Naive thymus-derived CD8-positive, alpha-beta T cell (primary cell): ENCODE measurements at places on chromosomes 5 and 9.
A peak's percentile ranks its signal among the peaks of the same experiment; 100 is the strongest.

DNA sequence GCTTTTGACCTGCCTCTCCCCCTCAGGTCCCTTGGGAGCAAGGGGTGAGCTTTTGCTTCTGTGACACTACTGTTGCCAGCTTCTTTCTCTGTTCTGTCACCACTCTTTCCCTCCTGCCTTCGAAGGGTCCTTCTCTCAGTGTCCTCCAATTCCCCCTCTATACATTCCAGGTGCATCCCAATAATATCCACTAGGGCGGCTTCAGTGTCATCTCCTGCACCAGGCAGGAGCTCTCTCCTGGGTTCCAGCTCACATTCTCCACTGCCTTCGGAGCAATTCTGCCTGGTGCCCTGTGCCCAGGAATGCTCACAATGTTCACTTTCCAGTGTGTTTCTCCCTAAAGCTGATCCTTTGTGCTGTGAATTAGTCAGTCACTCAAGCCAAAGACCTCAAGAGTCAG lies 83.9 kb upstream of the CXCL14 start:
- no peak overlapping the region for H3K4me3 ChIP-seq
- H3K27me3 ChIP-seq: peaks cover 36% of the 10 kb centered on the region
- no peaks in the 10 kb centered on the region for H3K4me1 ChIP-seq
- H3K27ac ChIP-seq: no peak overlapping the region

- H3K36me3 ChIP-seq: peaks cover 16% of the 10 kb centered on the region
- H3K4me1 ChIP-seq: peaks cover 72% of the 10 kb centered on the region
- no peak for DNase-seq
- no peaks in the 10 kb centered on the region for H3K27me3 ChIP-seq
- peak overlapping the region; percentile 60 for H3K4me3 ChIP-seq
- H3K27ac ChIP-seq: no peak overlapping the region
Measured at GRCh38 chr5:40689438-40689837, 9.7 kb downstream of the PTGER4 start.

GRCh38 chr9:105957830-105958229 lies 263.5 kb downstream of the TMEM38B start:
- H3K36me3 ChIP-seq: no peaks in the 10 kb centered on the region
- no peak overlapping the region for H3K4me3 ChIP-seq
- H3K27me3 ChIP-seq: no peaks in the 10 kb centered on the region
- H3K4me1 ChIP-seq: no peaks in the 10 kb centered on the region
- no peak overlapping the region for H3K27ac ChIP-seq
- no peak for DNase-seq

DNA sequence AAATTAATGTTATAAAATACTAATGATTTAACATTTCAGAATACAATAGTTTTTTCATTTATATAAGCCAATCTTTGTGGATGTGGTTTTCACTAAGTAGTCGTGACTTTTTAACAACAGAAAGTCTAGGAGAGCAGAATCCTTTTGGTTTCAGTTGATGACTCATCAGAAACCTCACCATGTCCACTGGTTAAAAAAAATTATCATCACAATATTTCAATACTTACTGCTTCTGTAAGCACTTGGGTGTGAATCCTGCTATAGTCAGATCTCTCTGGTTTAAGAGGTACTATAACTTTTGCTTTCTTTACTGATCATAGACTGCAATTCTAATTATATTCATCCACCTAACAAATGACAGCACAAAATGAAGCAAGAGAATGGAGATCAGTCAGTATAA lies 77.2 kb downstream of the MRPS30 start:
- H3K27me3 ChIP-seq: no peaks in the 10 kb centered on the region
- no peaks in the 10 kb centered on the region for H3K4me1 ChIP-seq
- H3K27ac ChIP-seq: no peak overlapping the region
- DNase-seq: no peak

- no peak overlapping the region for H3K4me3 ChIP-seq
- H3K27ac ChIP-seq: no peak overlapping the region
- peaks cover 39% of the 10 kb centered on the region for H3K4me1 ChIP-seq
- peaks cover 10% of the 10 kb centered on the region for H3K36me3 ChIP-seq
- H3K27me3 ChIP-seq: no peaks in the 10 kb centered on the region
- DNase-seq: no peak
Measured at GRCh38 chr9:6938873-6939272, 181.1 kb downstream of the KDM4C start.

GRCh38 chr9:91346644-91347043 lies 15.1 kb downstream of the AUH start:
- H3K27me3 ChIP-seq: no peaks in the 10 kb centered on the region
- no peak overlapping the region for H3K4me3 ChIP-seq
- no peak overlapping the region for H3K27ac ChIP-seq
- H3K36me3 ChIP-seq: peaks cover 67% of the 10 kb centered on the region
- H3K4me1 ChIP-seq: peaks cover 15% of the 10 kb centered on the region

DNA sequence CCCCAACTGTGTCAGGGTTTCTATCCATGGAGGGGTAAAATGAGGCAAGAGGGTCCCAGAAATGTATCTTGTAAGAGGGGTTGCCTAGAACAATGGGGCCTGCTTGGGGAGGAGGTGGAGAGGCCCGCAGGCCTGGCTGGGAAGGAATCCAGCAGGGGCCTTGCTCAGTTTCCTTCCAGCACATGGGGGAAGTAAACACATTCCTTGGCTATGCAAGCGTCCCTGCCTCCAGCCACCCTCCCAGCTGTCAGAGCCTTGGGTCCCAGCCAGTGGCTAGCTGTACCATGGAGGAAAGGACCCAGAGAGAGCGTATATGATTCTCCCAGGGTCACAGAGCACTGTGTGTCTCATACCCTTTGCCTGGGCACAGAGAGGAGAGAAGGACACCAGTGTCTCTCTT lies 71.1 kb upstream of the IL17B start:
- H3K4me1 ChIP-seq: no peaks in the 10 kb centered on the region
- H3K27me3 ChIP-seq: no peaks in the 10 kb centered on the region
- no peak overlapping the region for H3K27ac ChIP-seq

GRCh38 chr5:7245121-7245651 lies 150.8 kb upstream of the ADCY2 start:
- no peak overlapping the region for H3K27ac ChIP-seq
- no peak for DNase-seq
- H3K27me3 ChIP-seq: no peaks in the 10 kb centered on the region
- H3K36me3 ChIP-seq: no peaks in the 10 kb centered on the region
- no peaks in the 10 kb centered on the region for H3K4me1 ChIP-seq

- peak overlapping the region; percentile 87 for H3K4me3 ChIP-seq
- no peaks in the 10 kb centered on the region for H3K27me3 ChIP-seq
- no peaks in the 10 kb centered on the region for H3K36me3 ChIP-seq
- peak; percentile 54 for DNase-seq
Measured at GRCh38 chr9:136544548-136544963, 1.3 kb downstream of the NOTCH1 start.

- no peak overlapping the region for H3K4me3 ChIP-seq
- no peaks in the 10 kb centered on the region for H3K36me3 ChIP-seq
- no peak overlapping the region for H3K27ac ChIP-seq
Measured at GRCh38 chr9:68933434-68934328, 80.2 kb downstream of the PRKACG start.
